ENCODE measurements at places on chromosomes 4 and X.
A peak's percentile ranks its signal among the peaks of the same experiment; 100 is the strongest.

- no peak for DNase-seq
Observed at GRCh38 chr4:119750771-119751170, 122.2 kb upstream of the PDE5A start.

- no peak for DNase-seq
Observed at GRCh38 chr4:122692641-122693520, 39.6 kb upstream of the BBS12 start.

DNA sequence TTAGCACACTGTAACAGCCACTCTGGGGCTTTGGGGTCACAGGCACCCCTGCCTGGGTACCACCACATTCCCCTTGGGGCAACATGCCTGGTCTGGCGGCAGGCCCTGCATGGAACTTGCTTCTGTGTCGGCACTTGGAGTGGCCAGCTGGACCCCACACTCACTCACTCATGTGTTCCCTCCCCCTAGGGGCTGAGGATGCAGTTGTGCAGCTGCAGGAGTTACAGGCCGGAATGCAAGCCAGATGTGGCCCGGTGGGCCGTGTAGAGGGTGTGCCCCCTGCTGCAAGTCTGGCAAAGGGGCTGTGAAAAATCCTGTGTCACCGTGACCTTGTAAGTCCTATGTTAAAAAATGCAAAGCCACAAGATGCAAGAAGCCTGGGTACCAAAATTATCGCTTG, 34.2 kb downstream of the ATXN3L start:
- DNase-seq: no peak

- DNase-seq: no peak
Observed at GRCh38 chrX:68936608-68937007, 107.8 kb downstream of the EFNB1 start.

DNA sequence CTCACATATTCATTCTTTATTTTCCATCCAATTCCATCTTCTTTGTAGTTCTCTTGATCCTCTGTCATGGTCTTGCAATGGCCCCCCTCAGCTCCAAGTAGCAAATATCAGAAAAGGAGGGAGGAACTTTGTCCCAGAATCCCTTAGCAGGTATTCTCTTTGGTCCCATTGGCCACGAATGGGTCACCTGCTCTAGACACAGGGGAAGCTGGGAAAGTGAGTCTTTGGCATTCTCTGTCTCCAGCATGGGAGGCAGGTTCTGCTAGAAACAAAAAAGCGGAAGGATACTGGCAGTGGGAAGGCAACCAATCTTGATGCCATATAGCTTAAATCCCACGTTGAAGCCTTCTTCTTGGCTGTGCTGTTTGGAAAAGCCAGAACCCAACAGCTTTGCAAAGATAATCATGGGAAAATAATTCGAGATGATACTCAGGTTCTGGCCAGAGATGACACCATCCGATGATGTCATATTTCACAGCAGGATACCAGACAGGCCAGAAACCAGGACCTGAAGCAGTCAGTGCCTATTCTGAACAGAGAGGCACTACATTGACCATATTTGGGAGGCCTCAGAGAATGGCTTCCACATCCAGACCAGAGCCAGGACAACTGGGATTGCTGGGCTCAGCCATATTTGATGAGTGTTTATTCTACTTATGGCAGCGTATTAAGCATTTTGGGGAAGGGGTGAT, 110.4 kb upstream of the ATXN3L start:
- DNase-seq: no peak

- no peak for DNase-seq
Observed at GRCh38 chrX:123814343-123814742, 45.5 kb upstream of the XIAP start.

GRCh38 chrX:72054779-72055489, 76.8 kb downstream of the RTL5 start:
- no peak for DNase-seq

DNA sequence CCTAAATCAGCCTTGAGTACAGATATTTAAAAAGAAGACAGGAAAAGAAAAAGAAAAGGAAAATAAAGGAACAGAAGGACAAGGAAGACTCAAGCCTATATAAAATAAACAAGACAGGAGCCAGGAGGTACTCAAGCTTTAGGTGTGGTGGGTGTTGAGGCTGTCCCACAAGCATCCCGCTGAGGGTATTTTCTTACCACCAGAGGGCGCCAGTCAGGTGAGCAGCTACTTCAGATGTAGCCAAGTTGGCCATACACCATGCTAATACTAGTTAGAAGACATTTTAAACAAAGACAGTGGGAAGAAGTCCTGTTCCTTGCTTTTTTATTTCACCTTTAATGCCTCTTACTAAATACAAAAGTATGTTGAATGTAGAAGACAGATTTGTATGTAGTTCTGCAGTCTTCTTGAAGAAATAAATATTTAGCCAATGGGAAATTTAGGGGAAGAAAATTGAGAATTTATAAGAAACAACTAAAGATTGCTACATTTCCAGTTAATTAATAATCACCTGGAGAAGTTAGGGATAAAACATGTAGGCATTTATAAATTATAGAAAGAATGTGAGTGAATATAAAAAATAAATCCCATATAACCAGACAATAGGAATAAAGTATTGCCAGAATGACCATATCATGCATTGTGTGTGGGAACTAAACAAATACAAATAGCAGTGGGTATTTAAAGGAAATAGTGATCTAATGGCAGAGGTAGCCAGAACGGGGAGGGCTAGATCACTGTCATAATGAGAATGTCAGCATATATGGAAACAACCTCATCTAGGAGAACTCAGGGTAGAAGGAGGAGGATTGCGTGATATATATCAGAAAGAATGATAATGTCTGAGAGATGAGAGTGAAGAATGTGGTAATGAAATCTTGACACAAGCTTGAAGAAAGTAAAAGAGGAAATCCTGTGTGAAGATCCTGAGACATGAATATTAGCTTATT, 71.0 kb downstream of the MTHFD2L start:
- peak; percentile 25 for DNase-seq

DNA sequence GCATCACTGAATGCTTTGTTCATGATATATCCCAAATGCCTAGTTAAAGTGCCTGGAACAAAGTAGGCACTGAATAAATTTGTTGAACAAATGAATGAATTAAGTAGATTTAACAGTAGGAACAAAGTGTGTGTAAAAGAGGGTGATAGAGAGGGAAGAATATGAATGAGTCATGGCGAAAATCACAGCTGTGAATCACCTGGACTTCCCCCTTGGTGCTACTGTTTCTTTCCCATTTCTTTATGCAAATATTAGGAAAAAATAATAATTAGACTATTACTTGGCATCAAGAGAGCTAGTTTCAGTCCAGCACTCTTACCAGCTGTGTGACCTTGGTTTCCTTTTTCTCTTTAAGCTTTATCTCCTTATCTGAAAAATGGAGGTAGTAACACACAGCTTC, 9.2 kb downstream of the SPIN3 start:
- DNase-seq: no peak

DNA sequence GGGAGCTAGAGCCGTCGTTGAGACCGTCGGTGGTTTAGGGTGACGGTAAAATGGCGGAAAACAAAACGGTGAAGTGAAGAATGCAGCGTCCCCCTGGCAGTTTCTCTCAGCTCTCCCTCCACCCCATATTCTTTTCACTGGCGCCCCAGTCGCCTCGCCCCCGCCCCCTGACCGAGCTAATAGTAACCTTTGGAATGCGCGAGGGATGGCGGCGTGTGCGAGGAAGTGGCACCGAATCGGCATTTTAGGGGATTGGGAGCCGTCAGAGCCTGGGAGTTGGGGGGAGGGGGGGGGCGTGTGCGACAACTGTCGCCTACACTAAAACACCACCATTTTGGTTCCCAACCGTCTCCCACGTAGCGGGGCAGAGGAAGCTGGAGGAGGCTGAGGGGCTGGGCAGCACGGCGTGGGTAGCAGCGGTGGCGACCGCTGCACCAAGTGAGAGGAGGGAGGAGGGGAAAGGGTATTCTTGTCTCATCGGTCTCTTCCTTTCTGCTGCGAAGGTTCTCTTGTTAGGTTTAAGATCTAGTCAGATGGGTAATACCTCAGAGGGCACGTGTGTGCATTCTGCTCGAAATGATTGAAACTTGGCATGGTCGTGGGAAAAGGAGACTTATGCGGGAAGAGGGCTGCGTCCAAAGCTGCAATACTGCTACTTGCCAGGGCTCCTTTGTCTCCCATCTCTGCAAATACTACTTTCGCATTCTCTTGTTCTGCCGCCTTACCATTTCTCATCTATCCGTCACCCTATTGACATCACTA, 840 bp downstream of the ZNF711 start:
- DNase-seq: no peak

GRCh38 chr4:118224243-118224829, 128.5 kb downstream of the PRSS12 start:
- DNase-seq: peak; percentile 34

DNA sequence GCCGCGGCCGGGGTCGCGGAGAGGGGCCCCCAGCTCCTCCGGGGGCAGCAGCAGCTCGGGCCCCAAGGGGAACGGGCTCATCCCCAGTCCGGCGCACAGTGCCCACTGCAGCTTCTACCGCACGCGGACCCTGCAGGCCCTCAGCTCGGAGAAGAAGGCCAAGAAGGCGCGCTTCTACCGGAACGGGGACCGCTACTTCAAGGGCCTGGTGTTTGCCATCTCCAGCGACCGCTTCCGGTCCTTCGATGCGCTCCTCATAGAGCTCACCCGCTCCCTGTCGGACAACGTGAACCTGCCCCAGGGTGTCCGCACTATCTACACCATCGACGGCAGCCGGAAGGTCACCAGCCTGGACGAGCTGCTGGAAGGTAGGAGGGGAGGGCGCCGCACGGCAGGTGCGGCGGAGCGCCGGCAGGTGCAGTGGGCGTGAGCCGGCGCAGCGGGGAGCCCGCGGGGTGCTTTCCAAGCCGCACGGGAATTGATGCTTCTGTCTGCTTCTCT, 886 bp downstream of the DCLK2 start:
- no peak for DNase-seq

DNA sequence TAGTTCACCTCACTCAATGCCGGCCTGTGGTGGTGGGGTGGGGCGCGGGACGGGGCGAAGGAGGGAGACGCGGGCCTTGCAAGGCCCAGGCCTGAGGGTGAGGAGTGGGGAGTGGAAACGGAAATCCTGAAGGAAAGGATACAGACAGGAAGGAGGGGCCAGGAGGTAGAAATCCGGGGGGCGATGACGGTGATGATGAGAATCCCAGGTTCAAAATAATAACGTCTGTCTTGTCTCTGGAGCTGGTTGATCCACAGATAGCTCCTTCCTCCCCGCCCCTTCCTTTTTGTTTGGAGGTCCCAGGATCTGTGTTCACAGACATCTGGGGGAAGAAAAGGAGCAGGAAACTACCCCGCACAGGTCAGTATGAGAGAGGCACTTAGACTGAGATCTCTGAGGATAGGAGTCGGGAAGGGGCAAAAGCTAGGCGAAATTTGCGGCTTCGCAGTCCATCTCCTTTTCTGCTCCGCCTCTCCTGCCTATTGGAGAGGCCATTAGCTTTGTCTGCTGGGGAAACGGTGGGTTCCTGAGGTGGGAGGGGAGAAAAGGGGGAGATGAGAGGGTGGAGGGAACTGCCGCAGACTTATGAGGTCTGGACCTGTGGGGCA, 746 bp downstream of the TCEAL7 start:
- no peak for DNase-seq

DNA sequence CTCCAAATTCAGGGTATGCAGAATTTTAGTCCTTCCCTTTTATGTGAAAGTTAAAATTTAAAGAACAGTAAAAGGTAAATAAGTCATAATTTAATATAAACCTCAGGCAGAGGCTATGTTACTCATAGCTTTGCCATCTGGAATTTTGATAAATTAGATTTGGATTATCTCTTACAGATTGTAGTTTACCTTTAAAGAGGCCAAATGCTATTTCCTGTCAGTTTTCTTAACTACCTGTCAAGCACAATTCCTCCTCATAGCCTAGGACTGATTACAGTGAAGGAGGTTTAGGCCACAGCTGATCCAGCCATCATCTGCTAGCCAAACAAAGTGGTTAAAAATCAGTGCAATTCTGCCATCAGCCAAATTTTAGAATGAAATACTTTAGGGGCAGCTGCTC, 128.1 kb downstream of the MFAP3L start:
- no peak for DNase-seq

GRCh38 chr4:31237233-31237632, 517.1 kb downstream of the PCDH7 start:
- no peak for DNase-seq

GRCh38 chr4:8167815-8168214, 9.2 kb upstream of the ABLIM2 start:
- no peak for DNase-seq

DNA sequence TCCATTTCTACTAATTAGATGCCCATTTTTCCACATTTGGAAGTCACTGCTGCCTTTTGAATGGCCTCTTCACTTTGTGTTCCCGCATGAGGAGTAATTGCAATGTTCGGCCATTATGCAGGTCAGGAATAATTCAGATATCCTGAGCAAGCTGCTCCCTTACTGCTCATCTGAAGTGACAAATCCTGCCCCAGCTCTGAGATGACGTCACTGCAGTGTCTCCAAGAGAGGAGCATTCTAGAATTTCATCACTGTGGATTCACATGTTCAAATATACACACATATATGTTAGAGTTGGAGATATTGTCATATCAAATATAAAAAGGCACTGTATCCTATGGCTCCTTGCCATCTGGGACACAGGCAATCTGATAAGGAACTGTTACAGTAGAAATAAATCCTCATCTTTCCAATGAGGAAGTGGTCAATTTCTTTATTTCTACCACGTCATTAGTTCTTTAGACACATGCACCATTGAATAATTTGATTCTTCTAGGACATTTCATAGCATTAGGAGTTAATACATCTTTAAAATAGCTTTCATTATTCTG, 706.9 kb upstream of the TENM3 start:
- DNase-seq: no peak

DNA sequence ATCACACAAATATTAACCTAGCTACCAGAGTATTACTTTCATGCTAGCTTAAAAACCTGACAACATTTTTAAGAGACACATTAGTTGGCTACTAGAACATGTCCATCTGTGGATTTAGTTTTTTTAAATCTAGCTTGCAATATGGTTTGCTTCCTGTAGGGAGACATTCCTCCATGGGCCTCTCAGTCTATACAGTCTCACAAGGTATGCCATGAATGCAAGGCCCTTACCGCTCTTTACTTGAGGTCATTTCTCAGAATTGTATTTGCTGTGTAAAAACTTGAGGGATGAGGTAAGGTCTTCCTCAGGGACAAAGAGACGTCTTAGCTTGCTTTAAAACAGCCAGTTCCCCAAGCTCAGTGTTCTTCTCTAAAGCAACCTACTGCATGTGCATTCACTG, 26.9 kb downstream of the UBA6 start:
- DNase-seq: no peak

DNA sequence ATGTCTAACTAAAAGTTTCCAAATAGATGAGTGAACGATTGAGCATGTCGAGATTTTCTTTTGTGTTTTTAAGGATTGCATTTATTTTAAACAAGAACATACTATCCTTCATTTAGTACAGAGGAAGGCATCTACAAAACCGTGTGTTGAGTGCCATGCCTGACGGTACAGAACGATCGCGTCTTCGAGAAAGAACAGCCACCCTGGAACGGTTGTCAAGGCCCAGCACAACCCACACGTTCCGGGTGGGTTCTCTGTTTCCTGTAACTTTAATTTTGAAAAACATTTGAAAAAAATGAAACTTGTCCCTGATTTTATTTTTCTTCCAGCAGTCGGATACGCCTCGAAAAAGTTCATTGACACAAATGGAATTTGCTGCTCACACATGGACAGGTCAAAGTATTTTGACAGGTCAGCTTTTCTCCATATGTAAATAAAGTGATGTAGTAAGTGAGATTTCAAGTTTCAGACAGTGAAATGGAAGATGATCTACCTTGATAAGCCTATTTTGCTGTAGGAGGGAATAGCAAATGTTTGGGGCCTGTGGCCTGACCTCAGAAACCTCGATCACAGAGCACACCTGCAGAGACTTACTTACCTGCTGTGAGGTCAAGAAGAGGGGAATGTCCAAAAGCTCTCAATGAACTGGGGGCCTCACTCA, 24.4 kb upstream of the CYP4V2 start:
- DNase-seq: no peak

- DNase-seq: no peak
Observed at GRCh38 chr4:112564706-112565270, 48.8 kb upstream of the NEUROG2 start.

Measured in NCI-H1048 (cell line).